ENCODE measurements at places on chromosomes 2 and 18. TPM values are rescaled to one million over a fixed set of nuclear protein-coding genes. Genes with fewer than 3 reads are reported as not detected.

EGR4 gene
- total RNA-seq = not detected

MOGAT1 gene
- total RNA-seq = not detected

LYG2 gene
- total RNA-seq = not detected

MSTN gene
- not detected for total RNA-seq

PLEK gene
- 569 TPM for total RNA-seq

SERPINB12 gene
- not detected for total RNA-seq

SULT1C2 gene
- not detected for total RNA-seq

ANKRD36C gene
- total RNA-seq = 136 TPM

MBP gene
- total RNA-seq = 77.6 TPM

SAG gene
- total RNA-seq = 0.05 TPM

VSNL1 gene
- not detected for total RNA-seq

SP140 gene
- 67.9 TPM for total RNA-seq

ASIC4 gene
- total RNA-seq = 0.12 TPM

PARD6G gene
- total RNA-seq = not detected

EIF2AK3 gene
- total RNA-seq = 34.1 TPM

TTL gene
- total RNA-seq = 21.0 TPM

CDH20 gene
- total RNA-seq = 0.10 TPM

EMILIN1 gene
- total RNA-seq = 14.2 TPM

CCDC74B gene
- total RNA-seq = 0.83 TPM

AMMECR1L gene
- total RNA-seq = 20.6 TPM

AFF3 gene
- total RNA-seq = not detected

GNAL gene
- 1.2 TPM for total RNA-seq

TMEM247 gene
- not detected for total RNA-seq

OLA1 gene
- 78.0 TPM for total RNA-seq

HSBP1L1 gene
- 6.2 TPM for total RNA-seq

TPO gene
- total RNA-seq = not detected

LIMS2 gene
- total RNA-seq = not detected

TRABD2A gene
- 6.6 TPM for total RNA-seq

PPIG gene
- total RNA-seq = 66.4 TPM

PLCD4 gene
- total RNA-seq = not detected

COLEC12 gene
- not detected for total RNA-seq

MYO5B gene
- total RNA-seq = not detected

Data from natural killer cell treated with Interleukin-12 subunit alpha and Interleukin-12 subunit beta and Interleukin-15 and Interleukin-18, amount 100 ng/mL, for 72 hours (primary cell).